ENCODE measurements at places on chromosomes 7 and 10.

DNA sequence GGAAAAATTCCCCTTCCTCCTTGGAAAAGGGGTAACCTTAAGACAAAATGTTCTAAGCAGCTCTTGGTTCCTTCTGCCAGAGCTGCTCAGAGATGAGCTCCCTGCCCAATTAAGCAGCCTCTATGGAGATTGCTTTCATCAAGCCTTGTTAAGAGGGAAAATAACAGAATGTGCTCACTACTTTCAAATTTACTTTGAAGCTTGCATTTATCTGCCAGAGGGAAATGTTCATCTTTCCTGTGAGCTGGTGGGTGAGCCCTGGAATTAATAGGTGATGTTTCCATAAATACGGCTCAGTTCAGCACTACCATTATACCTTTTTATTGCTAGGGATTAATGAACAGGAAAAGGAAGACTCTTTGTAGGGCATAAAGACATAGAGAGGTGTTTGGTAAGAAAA is 549.0 kb downstream of the REEP3 start:
- DNase-seq, result no peak

DNA sequence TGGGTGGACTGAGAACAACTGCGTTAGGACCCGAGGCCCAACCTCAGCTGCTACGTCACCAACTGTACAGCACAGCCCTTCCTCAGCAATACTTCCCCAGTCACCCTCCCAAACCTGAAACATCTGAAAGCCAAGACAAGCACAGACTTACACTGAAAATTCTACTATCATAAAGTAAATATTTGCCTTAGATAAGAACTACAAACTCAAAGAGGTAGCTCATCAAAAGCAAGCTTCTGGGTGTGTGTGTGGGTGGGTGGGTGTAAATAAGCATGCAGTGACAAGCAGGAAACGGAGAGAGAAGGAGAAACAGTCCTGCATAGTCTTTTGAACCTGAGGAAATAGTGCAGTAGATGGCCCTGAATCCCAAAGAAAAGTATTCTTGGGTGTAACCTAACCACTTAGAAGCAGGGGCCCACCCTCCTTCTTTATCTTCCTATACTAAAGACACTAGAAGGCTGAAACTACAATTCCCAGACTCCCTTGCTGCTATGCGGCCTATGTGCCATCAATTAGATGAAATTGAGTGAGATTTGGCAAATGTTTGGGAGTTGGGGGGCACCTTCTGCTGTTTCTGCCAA is 18.7 kb downstream of the SLC25A13 start:
- DNase-seq, result no peak

- DNase-seq, result no peak
These were observed 20.0 kb downstream of the TCF7L2 start for GRCh38 chr10:112970021-112970420.

- DNase-seq, result no peak
These were observed 72.1 kb downstream of the ARMC3 start for GRCh38 chr10:22999942-23000341.

DNA sequence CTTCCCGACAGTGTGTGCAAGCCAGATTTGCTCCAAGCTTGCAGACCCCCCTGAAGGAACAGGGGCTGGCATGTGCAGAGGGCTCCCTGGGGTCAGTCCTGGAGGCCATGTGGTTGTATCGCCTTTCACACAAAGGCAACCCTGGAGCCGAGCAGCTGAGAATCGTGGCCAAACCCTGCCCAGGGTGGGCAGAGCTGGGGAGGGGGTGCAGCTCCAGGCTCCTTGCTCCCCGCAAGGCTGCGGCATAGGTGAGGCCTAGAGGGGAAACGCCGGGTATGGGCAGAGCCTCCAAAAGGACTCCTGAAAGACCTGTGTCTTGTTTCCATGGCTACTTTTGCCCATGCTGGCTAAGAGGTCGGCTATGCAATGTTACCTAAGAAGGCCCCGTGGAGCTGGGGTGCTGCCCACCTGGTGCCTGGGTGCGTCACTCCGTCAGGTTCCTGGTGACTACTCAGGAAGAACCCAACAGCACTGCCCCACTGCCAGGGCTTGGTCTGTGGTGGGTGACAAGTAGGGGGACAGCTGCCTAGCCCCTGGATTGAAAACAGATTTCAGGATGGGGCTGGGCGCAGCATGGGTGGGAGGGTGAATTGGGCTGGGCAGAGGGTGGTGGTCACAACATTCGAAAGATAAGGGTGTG is 171.0 kb upstream of the SHH start:
- no peak for DNase-seq

- no peak for DNase-seq
These were observed 40.9 kb downstream of the CALD1 start for GRCh38 chr7:134820295-134820694.

DNA sequence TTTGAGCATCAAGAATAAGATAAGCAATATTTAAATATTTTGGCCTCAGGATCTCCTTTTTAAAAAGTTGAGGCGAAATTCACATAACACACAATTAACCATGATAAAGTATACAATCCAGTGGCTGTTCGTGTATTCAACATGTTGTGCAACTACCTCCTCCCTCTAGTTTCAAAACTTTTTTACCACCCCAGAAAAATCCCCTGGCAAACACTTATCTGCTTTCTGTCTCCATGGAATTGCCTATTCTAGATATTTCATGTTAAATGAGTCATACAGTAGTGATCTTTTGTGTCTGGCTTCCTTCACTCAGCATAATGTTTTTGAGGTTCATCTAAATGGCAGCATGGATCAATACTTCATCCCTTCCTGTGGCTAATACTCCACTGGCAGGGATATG is 31.8 kb upstream of the IL15RA start:
- DNase-seq, result no peak

DNA sequence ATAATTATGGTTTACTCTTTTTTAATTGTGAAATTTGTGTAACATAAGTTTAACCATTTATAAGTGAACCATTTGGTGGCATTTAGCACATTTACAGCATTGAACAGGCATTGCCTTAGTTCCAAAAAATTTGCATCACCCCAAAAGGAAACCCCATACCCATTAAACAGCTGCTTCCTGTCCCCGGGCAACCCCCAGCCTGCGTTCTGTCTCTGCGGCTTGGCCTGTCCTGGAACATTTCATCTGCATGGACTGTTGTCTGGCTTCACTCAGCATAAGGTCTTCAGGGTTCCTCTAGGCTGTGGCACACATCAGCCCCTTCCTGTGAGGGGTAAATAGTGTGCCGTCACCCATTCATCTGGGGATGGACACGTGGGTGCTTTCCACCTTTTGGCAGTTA is 6.9 kb downstream of the RET start:
- no peak for DNase-seq

DNA sequence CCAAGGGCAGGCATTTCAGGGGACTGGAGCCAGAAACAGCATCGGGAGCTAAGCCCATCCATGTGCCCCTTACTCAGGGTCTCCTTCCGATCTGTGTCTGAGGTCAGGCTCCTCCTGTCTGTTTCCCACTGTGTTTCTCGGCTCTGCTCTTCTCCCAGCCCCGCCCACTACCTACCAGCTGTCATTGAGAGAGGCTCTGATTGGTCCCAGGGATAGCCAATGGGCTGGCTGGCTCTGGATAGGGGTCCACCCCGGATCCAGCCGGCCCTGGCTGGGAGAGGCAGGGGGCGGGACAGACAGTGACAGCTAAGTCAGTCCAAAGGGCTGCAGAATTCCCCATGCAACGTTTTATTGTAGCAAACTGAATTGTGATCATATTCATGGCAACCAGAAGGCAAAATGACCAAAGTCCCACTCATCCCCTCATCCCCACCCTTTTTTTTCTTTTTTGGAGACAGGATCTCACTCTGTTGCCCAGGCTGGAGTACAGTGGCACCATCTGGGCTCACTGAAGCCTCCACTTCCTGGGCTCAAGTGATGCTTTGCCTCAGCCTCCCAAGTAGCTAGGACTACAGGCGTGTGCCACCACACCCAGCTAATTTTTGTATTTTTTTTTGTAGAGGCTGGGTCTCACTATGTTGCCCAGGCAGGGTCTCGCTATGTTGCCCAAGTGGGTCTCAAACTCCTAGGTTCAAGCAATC is 76.3 kb downstream of the CLIP2 start:
- DNase-seq, result peak; percentile 97

- no peak for DNase-seq
These were observed 11.4 kb downstream of the BHLHA15 start for GRCh38 chr7:98222533-98223195.

DNA sequence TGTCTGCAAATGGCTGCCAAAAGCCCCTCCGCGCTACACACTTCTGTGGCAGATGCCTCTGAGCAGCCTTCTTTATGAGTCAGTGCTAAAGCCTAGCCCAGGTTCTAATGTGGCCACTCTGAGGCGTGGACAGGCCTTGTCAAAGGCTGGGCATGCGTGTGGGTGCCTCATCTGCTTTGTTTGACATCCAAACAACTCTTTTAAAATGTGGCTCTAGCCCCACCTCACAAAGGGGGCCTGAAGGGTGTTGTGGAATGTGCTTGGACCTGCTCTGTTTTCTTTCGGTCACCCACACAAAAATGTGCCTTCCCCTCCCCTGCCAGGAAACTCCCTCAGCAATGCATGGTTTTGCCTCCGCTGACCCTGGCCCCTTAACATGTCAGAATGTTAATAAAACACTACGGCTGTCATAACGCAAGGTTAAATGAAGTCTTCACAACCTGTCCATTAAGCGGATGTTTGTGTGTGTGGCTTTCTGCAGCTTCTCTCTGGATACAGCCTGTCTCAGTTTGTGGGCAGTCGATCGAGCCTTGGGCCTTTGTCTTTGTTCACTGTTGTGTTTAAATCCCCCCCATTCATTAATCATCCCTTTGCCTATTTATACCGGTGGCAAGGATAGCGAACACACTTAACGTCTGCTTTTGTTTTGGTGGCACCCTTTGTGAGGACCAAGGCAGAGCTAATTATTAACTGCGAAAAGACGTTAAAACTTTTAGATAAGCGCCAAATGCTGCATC is 718.9 kb downstream of the LRMDA start:
- no peak for DNase-seq

GRCh38 chr10:71223347-71224058 is 11.1 kb downstream of the UNC5B start:
- DNase-seq, result no peak

DNA sequence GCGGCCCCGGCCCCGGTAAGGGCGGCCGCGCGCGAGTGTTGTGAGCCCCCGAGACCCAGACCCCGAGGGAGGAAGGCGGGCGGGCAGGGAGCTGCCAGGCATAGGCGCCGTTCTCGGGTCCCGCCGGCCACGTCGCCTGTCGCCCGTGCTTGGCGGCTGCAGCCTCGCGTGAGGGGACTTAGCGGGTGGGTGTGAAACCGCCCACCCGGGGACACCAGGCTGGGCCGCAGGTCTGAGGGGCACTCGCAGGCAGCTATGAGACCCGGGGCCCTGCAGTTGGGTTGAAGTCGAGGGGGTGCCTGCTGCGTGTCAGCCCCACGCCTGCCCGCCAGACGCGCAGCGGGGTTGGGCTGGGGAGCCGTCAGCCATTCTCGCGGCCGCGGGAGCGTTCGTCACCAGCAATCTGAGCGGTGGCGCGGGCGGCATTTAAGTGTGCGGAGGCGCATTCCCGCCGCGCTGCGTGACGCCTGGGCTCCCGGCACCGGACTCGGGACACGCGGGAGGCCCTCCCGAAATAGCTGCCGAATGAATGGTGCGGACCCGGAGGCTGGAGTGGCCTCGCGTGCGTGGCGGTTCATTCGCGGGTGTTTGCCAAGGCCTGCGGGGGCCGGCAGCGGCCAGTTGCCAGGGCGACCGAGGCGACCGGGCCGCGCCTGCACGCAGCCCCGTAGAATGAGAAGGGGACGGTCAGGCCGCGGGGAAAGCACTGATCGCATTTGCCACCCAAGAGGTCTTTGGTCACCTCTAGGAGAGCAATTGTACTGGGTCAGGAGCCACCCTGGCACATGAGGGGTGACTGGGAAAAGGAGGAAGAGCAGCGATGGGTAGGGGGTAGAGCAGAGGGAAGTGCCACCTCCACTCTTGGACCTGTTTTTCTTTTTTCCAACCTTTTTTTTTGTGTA is 750 bp downstream of the ZNF398 start:
- DNase-seq, result peak; percentile 68

DNA sequence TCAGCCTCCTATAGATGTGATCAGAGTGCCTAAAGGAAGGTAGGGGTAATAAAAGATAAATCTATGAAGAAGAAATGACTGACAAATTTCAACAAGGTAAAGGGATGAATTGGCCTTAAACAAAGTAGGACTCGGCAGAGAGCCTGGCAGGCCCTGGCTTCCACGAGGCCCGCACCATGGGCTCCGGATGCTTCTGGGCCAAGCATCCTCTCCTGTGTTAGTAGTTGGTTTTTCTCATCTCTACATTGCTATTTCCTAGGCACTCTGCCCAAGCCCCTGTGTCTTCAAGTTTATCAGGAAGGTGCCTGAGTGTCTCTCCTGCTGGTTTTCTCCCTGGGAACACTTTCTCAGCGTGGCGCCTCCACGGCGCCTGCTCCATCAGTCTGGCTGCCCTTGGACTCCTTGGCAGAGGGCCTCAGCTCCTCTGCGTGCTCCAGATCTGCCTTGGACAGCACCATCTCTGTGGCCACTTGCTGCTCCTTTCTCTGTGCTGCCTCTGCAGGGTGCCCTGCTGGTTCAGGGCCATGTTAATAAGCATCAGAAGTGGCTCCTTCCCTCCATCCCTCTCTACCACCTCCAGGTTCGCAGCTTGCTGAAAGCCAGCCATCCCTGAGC is 413.3 kb upstream of the DPP6 start:
- DNase-seq, result no peak

- peak; percentile 89 for DNase-seq
These were observed 62.3 kb upstream of the LBX1 start for GRCh38 chr10:101291331-101292193.

- no peak for DNase-seq
These were observed 191.5 kb downstream of the DIP2C start for GRCh38 chr10:497898-498451.

GRCh38 chr10:21943633-21944265 is 59.8 kb downstream of the DNAJC1 start:
- no peak for DNase-seq

GRCh38 chr10:114825513-114826253 is 4.1 kb downstream of the FHIP2A start:
- no peak for DNase-seq

- no peak for DNase-seq
These were observed 179.3 kb downstream of the TFEC start for GRCh38 chr7:115851291-115851690.

DNA sequence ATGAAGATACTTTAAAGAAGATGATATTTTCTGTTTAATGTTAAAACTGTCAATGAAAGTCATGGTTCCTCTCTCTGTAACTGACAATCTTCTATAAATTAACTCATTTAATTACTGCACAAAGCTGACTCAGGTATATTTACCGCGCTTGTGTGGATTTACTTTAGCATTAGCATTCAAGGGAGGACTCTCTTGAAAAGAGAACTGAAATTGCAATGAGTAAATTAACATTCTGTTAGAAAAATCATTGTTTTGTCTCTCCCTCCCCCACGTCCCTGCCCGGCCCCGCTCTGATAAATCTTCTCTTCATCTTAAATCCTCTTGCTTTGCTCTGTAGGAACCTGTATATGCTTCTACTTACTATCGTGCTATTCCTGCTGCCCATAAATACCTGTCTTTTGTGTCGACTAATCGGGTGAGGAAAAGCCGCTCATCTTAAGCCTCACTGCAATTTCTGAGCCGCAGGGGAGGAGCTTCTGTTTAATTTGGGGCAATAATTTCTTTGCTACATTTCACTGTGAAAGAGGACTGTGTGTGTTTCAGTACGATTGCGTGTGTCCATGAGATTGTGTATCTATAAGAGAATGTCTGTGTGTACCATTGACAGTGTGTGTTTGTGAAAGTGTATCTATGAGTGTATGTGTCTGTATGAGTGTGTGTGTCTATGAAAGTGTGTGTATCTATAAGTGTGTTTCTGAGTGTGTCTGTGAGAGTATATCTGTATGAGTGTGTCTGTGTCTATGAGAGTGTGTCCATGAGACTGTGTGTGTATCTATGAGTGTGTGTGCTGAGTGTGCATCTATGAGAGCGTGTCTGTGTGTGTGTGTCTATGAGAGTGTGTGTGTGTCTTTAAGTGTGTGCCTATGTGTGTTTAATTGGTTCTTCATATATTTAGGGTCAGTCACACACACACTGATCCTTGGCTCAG is 46.5 kb upstream of the LYZL2 start:
- no peak for DNase-seq
